ENCODE measurements at places on chromosomes 7 and 10.
A peak's percentile ranks its signal among the peaks of the same experiment; 100 is the strongest.

DNA sequence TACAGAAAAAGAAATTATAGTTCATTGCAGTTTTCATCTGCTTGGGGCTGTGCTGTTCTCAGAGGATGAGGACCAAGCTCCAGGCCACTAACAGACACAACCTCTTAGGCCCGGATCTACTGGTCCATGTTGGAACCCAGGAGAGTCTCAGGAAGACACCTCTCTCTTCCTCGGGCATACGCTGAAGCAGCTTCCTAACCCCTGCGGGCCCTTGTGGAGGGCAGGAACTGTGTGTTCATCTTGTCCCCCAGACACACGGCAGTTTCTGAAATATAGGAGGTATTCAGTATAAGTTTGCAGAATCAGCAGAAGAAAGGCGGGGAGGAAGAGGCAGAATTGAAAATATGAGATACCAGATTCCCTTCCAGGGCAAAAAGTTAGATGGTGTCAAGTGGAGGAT, 78.4 kb downstream of the EEPD1 start:
- DNase-seq = no peak

DNA sequence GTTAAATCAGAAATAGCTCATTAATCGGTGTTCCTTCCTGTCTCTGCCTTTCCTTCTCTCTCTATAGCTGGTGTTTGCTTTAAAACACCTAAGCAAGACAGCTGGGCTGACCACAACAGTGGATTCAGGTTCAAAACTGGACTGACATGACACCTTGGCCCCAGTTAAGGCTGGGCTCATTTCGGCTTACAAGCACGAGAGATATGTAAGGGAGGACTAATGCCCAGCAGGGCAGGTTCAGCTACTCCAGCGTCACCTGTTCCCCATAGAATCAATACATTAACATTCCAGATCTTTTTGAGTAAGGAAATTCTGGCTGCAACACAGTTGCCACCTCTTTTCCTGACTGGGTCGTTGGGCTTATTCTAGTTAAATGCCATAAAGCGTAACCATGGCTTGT, 323.0 kb upstream of the AOAH start:
- DNase-seq = no peak

- peak; percentile 29 for DNase-seq
Observed at GRCh38 chr10:2124135-2124534, 386.8 kb upstream of the ADARB2 start.

GRCh38 chr10:27481486-27481885, 22.6 kb upstream of the RAB18 start:
- no peak for DNase-seq

DNA sequence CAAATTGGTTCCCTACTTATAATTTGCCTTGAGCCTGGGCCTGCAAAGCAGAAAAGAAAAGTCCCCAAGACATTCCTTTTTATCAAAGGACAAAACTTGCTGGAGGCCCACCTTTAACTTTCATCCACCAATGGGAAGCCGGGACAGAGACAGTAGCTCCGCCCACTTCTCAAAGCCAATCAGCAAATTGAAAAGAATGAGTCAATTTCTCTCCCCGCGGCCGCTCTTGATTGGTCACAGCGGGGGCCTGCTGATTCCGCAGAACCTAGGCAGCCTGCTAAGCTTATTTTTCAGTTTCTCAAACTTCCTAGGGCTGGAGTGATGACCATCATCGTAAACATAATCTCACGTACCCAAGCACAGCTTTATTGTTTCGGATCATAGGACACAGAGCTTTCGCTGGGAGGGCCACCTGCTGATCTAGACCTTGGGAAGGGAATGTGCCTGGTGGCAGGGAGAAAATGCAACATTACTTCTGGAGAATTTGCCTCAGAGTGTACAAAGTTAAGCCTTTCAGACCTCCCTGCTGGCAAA, at the start of gene SLC13A4:
Gene SLC13A4, minus strand, starts transcription at position 51 of the 534 bp plus-strand sequence. CDS start 690 bp downstream, outside the sequence.
- DNase-seq = no peak

DNA sequence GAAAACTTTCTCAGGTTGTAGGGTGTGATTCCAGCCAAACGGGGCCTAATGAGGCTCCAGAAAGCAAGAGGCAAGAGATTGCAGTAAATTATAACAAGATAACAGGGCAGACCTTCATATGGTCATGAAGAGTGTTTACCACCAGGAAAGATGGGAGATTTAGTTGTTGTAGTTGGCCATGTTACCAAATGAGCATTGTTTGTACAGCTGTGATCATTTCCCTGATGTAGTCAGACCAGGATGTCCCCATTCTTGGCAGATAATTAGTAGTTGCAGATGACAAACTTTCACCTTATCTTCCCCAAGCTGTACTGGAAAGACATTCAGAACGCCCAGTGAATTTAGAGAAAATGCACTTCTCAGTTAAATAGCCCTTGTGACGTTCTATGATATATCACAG, 630.8 kb downstream of the ANKRD7 start:
- DNase-seq = no peak

GRCh38 chr10:24009736-24010135, 199.2 kb upstream of the KIAA1217 start:
- DNase-seq = no peak

DNA sequence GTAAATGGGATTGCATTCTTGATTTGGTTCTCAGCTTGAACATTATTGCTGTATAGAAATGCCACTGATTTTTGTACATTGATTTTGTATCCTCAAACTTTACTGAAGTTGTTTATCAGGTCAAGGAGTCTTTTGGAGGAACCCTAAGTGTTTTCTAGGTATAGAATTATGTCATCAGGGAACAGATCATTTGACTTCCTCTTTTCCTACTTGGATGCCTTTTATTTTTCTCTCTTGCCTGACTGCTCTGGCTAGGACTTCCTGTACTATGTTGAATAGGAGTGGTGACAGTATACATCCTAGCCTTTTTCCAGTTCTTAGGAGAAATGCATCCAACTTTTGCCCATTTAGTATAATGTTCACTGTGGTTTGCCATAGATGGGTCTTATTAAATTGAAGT, 48.8 kb downstream of the ANXA8 start:
- DNase-seq = no peak

- DNase-seq = no peak
Observed at GRCh38 chr7:110943701-110944345, 147.1 kb upstream of the LRRN3 start.

DNA sequence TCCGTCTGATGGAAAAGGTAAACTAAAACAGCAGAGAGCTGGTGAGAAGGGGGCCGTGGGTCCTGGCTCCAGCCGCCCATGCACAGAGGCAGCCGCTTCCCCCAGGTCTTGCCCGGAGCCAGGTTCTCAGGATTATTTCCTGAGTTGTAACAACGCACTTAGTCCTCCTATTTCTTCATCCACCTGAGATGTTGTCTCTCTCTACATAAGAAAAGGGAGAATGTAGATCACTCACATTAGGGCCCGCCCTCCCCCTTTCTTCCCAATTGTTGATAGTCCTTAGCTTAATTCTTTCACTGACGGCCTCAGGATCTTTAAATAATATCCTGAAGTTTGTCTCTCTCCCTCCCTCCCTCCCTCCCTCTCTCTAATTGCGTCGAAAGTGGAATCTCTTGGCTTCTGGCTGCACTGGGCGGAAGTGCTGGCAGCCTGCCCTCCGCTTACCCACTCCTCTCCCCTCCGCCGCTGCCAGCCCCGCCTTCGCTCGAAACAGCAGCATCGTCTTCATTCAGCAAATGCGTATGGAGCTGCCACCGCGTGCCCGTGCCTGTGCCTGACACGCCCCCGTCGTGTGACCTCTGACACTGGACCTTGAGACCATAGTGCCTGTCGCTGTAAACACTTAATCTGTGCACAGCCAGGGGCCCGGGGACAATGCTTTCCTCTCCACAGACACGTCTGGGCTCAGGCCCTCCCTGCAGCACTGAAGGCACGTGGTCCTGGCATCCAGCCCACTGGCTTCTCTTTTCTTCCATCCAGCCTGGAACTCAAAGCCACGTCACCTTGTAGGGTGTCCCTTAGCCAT, 174.5 kb upstream of the PPP2R2D start:
- no peak for DNase-seq

- DNase-seq = no peak
Observed at GRCh38 chr10:50422259-50422658, 170.9 kb upstream of the ASAH2 start.

DNA sequence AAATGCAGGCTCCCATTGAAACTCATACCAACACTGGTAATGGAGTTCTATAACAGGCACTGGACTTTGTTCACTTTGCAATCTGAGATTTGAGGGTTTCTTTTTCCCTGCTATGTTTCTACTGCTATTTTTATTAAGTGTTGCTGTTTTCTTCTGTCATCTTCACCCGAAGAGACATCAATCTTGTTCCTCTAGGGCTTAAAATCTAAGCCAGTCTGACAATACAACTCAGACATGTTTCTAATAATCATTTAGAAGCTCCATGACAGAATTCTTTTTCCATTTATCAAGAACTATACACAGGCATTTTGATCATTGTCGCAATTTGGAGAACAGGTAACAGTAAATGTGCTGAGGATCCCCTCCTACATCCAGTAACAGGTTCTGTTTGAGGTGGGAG, 98.5 kb upstream of the GNAI1 start:
- DNase-seq = no peak

DNA sequence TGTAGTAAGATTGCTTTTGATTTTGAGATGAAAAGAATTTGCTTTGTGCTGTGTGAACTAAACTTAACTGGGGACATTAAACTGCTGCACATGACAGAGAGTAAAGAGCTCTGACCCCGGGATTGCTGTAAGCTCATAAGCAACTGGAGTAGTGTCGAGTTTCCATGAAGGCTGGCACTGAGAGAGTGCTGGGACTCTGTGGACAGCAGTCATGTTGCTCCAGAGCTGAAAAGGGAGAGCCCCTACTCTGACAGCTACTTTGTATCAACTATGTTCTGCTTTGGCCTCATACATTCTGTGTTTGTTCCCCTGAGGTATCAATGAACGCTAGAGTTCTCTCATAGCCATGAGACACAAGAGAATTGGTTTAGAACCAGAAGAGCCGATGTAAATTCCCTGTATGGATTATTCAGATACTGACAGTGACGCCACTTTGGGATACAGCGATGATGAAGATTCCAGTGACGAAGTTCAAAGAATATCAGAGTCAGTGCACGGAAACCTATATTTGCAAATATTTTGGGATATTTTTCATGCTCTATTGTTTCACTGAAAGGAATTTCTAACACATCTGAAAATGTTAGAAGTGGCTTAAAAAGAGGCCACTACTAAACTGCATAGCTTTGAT, 185.9 kb upstream of the DKK1 start:
- no peak for DNase-seq

DNA sequence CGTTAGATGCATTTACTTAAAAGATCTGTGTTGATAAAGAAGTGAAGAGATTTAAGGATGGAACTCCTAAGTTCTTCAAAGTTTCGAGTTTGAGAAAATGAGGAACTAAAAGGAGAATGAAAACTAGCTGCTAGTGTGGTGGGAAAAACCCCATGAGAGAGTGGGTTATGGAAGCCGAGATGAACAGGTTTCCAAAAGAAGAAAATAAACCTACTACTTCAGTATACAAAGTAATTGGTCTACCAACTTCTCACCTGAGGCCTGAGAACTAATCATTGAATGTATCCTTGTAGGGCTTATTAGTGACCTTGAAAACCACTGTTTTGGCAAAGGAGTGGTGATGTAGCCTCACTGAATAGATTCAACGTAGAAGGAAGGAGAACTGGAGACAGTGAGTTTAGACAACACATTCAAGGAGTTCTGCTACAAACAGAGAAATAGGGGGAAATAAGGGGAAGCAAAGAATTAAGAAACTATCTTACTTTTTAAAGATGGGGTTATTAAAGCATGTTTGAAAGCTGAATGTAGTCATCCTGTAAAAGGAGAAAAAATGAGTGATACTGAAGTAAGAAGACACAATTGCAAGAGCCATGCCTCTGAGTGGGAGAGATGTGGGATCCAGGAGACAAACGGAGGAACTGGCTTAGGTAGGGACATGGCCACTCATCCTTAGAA, 50.8 kb downstream of the CH25H start:
- no peak for DNase-seq

DNA sequence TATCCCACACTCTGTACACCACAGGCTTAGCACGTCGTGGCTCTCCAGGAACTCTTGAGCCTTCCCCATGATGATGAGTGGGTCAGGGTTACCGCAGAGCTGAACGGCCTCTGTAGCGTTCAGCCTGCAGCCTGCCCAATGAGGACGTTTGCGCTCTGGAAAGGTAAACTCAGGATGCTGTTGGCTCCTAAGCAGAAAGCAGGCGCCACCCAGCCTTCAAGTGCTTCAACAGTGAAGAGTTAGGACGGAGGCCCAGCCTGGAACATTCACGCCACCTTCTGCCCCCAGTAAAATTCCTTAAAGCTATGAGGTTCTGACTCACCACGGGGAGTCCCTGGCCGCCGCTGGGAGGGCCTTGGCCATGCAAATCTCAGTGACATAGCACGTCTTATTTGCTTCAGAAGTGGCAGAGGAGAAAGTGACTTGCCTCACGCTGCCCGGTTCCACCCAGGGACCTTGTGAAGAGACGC, 161.5 kb upstream of the SH2B2 start:
- peak; percentile 93 for DNase-seq

- DNase-seq = no peak
Observed at GRCh38 chr7:86282014-86282682, 361.6 kb upstream of the GRM3 start.

GRCh38 chr10:114334301-114334700, 70.0 kb downstream of the AFAP1L2 start:
- no peak for DNase-seq

DNA sequence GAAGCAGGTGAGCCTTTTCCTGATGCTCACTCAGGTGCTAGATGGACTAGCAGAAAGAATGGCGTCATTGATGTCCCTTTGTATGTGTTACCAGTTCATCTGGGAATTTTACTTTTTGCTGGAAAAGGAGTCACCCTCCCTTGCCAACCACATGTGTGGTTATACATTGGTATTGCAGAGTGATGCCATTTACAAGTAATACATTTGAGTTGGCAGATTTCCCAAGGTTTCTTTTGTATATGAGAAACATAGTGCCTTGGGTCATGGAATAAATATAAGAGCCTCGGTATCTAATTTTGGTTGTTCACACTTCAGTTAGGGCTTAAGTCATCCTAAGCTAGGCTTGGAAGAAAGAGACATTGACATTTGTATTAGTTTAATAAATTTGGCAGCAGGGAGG, 10.4 kb upstream of the ATXN7L1 start:
- DNase-seq = no peak

DNA sequence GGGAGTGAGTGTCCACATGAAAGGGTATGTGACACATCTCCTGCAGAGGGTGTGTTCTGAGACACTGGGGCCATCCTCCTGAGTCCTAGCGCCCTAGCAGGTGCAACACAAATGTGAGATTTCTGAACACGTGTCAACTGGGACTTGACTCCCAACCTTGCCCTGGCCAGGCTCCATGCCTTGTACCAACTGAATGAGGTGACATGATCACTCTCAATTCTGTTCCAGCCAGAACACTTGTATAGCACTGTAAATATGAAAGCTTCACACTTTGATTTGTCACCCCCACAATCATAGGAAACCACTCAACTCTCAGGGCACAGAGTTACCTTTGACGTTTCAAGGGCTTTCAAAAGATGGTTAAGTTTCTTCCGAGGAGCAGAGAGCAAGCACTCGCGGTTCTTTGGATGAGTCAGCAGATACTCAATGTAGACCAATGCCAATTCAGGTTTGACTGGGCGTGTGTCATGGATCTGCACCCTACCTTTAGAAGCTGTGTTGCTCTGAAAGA, 48.6 kb downstream of the NCAPG2 start:
- no peak for DNase-seq

GRCh38 chr7:124013306-124013705, 19.6 kb downstream of the TMEM229A start:
- DNase-seq = no peak
